ENCODE measurements at places on chromosomes 7 and 10. TPM values are rescaled to one million over a fixed set of nuclear protein-coding genes. Genes with fewer than 3 reads are reported as not detected.

GRCh38 chr10:116085323-116085722 lies 187.7 kb downstream of the GFRA1 start:
- no peak for DNase-seq

DNA sequence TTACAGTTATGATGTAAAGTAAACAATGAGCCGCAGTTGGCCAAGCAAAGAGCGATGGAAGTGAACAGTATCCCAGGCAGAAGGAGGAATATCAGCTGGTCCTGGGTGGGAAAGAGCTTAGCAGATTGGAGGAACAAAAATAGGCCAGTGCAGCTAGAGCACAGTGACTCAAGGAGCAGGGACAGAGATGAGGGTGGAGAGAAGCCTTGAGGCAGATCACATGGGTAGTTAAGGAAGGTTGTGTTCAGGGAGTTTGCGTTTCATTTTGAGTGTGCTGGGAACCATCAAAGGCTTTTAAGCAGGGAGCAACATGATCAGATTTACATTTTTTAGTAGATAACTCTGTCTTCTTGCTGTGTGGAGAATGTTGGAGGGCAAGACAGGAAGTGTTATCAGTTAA lies 113.6 kb downstream of the OAT start:
- no peak for DNase-seq

GRCh38 chr7:76332078-76332477 lies 26.7 kb downstream of the YWHAG start:
- no peak for DNase-seq

GRCh38 chr7:95527033-95527775 lies 41.5 kb downstream of the ASB4 start:
- peak; percentile 31 for DNase-seq

GRCh38 chr10:91164520-91165065 lies 55.9 kb upstream of the PCGF5 start:
- no peak for DNase-seq

DNA sequence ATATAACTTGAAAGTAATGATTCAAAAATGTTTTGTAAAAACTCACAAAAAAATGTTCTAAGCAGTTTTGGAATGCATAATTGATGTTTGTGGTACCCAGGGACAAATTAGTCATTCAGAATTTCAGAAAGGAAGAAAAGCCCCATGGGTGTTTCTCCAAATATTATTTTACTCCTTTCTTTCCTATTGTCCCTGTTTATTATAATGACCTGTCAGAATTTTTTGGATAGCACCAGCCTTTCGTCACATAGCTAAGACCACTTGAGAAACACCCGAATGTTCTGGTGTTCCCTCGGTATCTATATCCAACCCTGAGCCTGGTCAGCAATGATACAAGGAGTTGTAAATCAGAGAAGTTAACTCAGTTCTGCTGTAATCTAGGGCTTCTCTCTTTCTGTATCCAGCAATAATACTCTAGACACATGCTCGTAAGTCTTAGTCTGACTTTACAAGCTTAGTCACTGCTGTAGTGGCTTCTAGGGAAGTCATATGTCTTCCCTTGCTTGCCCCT lies 64.8 kb upstream of the MEOX2 start:
- no peak for DNase-seq

DNA sequence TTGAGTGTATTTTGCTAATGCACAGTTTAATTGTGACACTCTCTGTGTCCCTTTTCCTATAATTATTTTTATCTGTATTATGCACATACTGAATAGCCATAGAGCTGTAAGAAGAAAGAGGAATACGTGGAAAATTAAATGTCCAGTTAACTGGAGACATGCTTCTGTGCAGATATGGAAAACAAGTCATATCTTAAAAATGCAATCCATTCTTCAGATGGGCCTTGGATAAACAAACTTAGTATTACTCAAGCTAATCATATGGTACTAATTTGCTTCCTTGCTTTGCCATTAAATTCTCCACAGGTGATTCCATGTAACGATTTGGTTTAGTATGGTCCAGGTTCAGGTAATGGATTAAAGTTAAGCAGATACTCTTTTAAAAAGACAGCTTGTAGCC lies 201.2 kb upstream of the CELF2 start:
- no peak for DNase-seq

- DNase-seq = no peak
Measured at GRCh38 chr10:100291356-100291755, 4.9 kb upstream of the BLOC1S2 start.

DNA sequence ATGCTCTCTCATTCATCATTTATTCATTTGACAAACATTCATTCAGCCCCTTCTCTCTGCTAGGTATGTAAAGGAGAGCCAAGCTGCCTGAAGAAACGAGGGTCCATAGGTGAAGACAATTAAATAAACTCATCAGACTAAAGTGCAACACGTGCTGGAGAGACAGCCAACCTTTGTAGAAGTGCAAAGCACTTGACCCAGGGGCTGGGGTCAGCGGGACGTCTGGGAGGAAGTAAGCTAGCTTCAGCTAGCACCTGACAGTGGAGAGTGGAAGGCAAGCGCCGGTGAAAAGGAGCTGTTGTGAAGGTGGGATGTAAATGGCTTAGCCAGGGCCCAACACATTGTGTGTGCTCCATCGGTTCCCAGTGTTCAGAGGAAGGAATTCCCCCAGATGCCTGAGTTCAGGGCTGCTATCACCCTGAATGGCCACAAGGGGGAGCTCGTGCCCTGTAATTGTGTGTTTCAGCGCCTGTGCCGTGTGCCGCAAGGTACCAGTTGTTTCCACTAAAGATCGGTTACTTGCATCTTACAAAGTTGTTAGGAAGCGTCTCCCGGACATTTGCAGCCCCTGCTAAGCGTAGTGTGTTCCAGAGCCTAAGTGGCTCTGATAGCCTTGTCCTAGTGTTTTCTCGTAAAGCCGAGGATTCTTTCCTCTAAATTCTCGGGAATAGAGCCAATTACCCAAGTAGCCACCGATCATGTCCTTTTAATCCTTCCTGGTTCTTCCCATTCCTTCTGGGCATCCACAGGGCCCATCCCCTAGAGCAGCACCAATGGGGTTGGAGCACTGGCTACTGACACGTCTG lies 30.6 kb downstream of the TLX1 start:
- DNase-seq = peak; percentile 69

- no peak for DNase-seq
Measured at GRCh38 chr7:105298439-105298894, 90.3 kb downstream of the SRPK2 start.

DNA sequence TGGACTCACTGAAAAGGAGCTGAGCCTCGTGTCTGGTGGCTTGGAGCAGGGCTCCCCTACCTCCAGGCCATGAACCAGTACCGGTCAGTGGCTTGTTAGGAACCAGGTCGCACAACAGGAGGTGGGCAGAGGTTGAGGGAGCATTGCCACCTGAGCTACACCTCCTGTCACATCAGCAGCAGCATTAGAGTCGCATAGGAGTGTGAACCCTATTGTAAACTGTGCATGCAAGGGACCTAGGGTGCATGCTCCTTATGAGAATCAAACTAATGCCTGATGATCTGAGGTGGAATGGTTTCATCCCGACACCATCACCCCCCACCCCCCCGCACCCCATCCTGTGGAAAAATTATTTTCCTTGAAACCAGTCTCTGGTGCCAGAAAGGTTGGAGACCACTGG lies 50.4 kb downstream of the TSPAN15 start:
- no peak for DNase-seq

- DNase-seq = no peak
Measured at GRCh38 chr7:138606236-138606635, 94.9 kb downstream of the SVOPL start.

DNA sequence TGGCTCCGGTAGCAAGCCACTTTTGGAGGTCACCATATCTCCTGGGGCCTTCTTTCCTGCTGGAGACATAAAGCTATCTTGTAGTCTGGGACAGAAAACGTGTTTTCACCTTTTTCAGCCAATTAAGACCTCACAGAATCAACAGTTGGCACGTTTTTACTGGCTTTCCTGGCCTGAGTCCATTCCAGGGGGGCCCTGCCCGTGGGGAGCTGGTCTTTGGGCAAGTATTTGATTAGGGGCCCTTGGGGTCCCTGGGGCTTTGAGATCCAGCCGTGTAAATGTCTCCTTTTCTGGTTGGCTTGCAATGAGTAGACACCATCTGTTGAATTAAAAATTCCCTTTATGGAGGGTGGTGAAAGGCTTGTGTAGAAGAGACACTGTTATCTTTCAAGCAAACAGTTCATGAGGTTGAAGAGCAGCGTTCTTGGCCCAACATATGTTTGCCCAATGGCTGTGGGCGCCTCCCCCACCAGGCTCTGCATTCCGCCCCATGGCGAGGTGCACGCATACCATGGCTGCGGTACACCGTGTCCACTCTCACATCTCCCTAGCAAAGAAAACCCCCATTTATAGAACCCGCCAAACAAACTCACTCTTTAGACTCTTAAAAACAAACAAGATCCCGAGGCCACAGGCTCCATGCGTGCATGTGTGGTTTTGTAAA lies 593.2 kb downstream of the LRMDA start:
- no peak for DNase-seq

DNA sequence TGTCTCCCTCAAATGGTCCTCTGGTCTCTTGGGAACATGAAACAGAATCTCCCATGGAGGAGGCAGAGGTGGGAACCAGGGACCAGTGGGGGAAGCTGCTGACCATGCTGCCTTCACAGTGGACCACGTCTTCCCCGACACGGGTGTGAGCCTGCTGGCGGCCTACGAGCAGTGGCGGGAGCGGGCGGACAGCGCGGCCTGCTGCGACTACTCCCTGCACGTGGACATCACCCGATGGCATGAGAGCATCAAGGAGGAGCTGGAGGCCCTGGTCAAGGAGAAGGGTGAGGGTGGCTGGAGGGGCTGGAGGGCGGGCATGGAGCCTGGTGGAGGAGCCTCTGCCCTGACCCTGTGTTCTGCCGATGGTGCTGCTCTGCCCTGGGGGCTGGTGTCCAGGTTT lies 8.0 kb downstream of the DPYSL4 start:
- no peak for DNase-seq

- no peak for DNase-seq
Measured at GRCh38 chr7:25054819-25055519, 70.1 kb downstream of the CYCS start.

The FXYD4 gene
- total RNA-seq = not detected

The PSMG3 gene
- 32.1 TPM for total RNA-seq

The CEP41 gene
- 29.3 TPM for total RNA-seq

The STK32C gene
- 8.4 TPM for total RNA-seq

The ITIH2 gene
- 4.9 TPM for total RNA-seq

The TMEM26 gene
- 0.87 TPM for total RNA-seq

The TAS2R41 gene
- total RNA-seq = not detected

The SUN3 gene
- not detected for total RNA-seq

The INA gene
- 6.2 TPM for total RNA-seq

The PKD2L1 gene
- 0.38 TPM for total RNA-seq
